ENCODE measurements at places on chromosomes 6 and 20. TPM values are rescaled to one million over a fixed set of nuclear protein-coding genes. Genes with fewer than 3 reads are reported as not detected.

Gene FAM209B
- total RNA-seq = 1.00 TPM

Gene SCRT2
- not detected for total RNA-seq

Gene HSPA12B
- total RNA-seq = 0.59 TPM

Gene EMILIN3
- 0.47 TPM for total RNA-seq

Gene FNDC11
- total RNA-seq = 0.09 TPM

Gene ARHGAP40
- not detected for total RNA-seq

Data from A549 treated with ZK216348 at 1 μM for 4 hours (cell line).